ENCODE measurements at places on chromosomes 2 and 18. TPM values are rescaled to one million over a fixed set of nuclear protein-coding genes. Genes with fewer than 3 reads are reported as not detected.

DNA sequence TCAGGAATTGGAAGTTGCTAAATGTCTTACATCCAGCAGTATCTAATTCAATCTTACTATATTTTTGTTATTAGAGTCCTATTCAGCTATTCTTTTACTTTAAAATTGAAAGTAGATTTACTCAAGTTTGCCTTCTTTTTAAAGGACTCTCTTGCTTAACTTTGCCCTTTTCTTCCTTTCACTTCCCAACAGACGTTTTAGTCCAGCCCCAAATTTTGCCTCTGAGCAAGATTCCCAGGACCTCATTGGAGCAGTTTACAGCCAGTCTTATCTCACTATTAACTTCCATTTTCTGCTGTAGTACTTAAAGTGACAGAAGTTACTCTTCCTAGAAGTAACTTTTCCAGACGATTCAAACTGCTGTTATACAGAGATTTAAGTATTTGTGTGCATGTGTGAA is 1.7 kb upstream of the PRKD3 start:
- peak overlapping the region; percentile 89 for H3K27ac ChIP-seq
- DNase-seq, result no peak
- H3K27me3 ChIP-seq, result no peaks in the 10 kb centered on the region

DNA sequence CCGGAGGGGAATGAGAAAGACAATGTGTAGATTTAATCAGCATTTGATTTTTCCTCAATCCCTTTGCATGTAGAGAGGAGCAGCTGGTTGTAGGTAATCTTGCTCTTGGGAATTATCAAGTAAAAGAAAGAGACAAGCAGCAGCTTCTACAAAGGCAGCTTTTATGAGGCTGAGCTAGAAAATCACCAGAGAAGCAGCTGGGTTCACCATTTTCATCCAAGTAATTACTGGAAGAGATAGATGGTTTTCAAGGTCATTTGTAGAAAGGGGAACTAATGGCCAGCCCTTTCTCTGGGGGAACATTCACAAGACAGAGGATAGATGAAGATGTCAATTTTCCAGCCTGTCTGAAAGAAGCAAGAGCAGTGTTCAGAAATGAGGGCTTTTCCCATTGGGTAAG is 113.0 kb downstream of the RND3 start:
- no peak overlapping the region for H3K27ac ChIP-seq
- no peak overlapping the region for H3K4me3 ChIP-seq
- H3K4me1 ChIP-seq, result no peaks in the 10 kb centered on the region
- no peaks in the 10 kb centered on the region for H3K36me3 ChIP-seq

- no peaks in the 10 kb centered on the region for H3K27me3 ChIP-seq
- no peaks in the 10 kb centered on the region for H3K4me1 ChIP-seq
- no peak overlapping the region for H3K27ac ChIP-seq
- no peak overlapping the region for H3K4me3 ChIP-seq
These were observed 81.0 kb downstream of the ALPK2 start for GRCh38 chr18:58547864-58548263.

GRCh38 chr2:42844901-42845821 is 52.8 kb upstream of the HAAO start:
- no peaks in the 10 kb centered on the region for H3K36me3 ChIP-seq
- H3K27me3 ChIP-seq, result no peaks in the 10 kb centered on the region
- H3K4me1 ChIP-seq, result peaks cover 27% of the 10 kb centered on the region
- H3K27ac ChIP-seq, result peak overlapping the region; percentile 56
- DNase-seq, result no peak

- no peak overlapping the region for H3K27ac ChIP-seq
- DNase-seq, result no peak
- peaks cover 9% of the 10 kb centered on the region for H3K27me3 ChIP-seq
- no peaks in the 10 kb centered on the region for H3K4me1 ChIP-seq
- H3K36me3 ChIP-seq, result no peaks in the 10 kb centered on the region
- H3K4me3 ChIP-seq, result no peak overlapping the region
These were observed 31.8 kb upstream of the MEX3C start for GRCh38 chr18:51229328-51229727.

GRCh38 chr18:48126240-48126639 is 195.8 kb upstream of the SMAD2 start:
- no peak for DNase-seq
- peaks cover 10% of the 10 kb centered on the region for H3K4me1 ChIP-seq
- no peak overlapping the region for H3K27ac ChIP-seq
- H3K27me3 ChIP-seq, result no peaks in the 10 kb centered on the region
- no peaks in the 10 kb centered on the region for H3K36me3 ChIP-seq

POTEC gene
- not detected for total RNA-seq

KCTD1 gene
- 9.0 TPM for total RNA-seq
